ENCODE measurements at places on chromosomes 1 and 21.

DNA sequence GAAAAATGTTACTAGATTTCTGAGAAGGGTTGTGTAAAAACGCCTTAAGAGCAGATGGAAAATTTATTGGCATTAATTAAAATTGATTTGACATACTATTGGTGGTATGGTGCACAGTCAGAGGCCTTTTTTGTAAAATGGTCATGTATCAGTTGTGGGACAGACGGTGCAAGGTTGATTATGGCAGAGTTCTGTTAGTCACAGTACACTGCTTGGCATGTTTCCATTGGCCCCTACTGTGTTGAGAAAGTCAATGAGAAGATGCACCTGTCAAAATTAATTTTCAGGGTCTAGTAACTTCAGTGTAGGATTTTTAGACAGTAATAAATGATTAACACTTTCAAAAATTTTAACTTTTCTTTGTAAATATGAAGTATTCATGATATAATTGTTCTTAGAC lies 4.4 kb downstream of the B3GALT2 start:
- DNase-seq, result no peak

DNA sequence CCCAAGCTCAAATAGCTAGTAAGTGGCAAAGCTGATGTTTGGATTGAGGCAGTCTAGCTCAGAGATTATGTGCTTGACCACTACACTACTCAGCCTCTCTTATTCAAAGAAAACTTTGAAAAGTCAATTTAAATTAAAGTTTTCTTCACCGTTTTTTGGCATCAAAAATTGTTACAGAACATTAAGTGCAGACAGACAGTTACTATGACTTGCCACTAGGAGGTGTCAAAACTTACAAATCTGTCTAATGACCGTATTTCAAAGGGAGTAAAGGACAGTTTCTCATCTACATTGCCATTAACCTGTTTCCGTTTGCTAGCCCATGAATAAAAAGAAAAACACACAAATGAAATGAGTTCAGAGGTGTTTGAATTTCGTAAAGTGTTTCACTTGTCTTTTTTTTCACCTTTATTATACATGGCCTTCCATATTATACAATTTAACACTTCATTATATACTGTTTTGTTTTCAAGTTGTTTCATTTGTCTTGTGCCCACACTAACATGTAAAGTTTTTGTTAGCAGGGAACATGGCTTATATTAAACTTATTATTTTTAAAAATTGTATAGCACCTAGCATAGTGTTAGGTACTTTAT lies 57.4 kb upstream of the MTF2 start:
- no peak for DNase-seq

- no peak for DNase-seq
Observed at GRCh38 chr1:232192781-232193450, 437.0 kb downstream of the SIPA1L2 start.

- no peak for DNase-seq
Observed at GRCh38 chr1:170680428-170680827, 16.5 kb downstream of the PRRX1 start.

- DNase-seq, result no peak
Observed at GRCh38 chr1:87916965-87917364, 588.3 kb downstream of the LMO4 start.

- no peak for DNase-seq
Observed at GRCh38 chr1:217535601-217536377, 95.1 kb downstream of the GPATCH2 start.

GRCh38 chr1:216749232-216749631 lies 26.0 kb upstream of the ESRRG start:
- DNase-seq, result no peak

DNA sequence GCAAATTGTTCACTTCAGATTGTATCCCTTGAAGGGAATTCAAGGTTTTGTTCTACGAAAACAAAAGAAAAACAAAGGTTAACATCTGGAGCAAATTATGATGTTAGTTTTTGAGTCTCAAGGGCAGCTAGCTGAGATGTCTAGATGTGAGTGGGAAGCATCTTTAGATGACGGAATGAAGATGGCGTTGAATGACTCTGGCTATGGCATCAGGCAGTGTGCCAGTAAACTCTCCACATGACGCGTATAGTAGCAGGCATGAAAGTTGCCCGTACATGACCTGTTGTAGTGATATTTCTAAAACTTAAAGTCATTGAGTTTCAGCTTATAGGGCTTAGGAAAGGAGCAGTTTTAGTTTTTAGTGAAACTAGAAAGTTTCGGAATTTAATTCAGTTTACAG lies 12.3 kb upstream of the SDC3 start:
- DNase-seq, result no peak

GRCh38 chr1:86489242-86489878 lies 20.6 kb downstream of the CLCA1 start:
- DNase-seq, result no peak

DNA sequence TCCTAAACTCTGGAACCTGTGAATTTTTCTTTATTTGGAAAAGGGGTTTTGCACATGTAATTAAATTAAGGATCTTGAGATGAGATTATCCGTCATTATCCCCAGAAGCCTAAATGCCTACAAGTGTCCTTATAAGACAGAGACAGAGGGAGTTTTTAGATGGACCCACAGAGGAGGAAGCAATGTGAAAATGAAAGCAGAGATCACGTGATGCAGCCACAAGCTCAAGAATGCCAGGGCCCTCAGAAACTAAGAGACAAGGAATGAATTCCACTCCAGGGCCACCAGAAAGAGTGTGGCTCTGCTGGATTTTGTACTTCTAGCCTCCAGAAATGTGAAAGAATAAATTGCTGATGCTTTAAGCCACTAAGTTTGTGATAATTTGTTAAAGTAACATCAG lies 183.6 kb upstream of the UBE2U start:
- DNase-seq, result no peak

DNA sequence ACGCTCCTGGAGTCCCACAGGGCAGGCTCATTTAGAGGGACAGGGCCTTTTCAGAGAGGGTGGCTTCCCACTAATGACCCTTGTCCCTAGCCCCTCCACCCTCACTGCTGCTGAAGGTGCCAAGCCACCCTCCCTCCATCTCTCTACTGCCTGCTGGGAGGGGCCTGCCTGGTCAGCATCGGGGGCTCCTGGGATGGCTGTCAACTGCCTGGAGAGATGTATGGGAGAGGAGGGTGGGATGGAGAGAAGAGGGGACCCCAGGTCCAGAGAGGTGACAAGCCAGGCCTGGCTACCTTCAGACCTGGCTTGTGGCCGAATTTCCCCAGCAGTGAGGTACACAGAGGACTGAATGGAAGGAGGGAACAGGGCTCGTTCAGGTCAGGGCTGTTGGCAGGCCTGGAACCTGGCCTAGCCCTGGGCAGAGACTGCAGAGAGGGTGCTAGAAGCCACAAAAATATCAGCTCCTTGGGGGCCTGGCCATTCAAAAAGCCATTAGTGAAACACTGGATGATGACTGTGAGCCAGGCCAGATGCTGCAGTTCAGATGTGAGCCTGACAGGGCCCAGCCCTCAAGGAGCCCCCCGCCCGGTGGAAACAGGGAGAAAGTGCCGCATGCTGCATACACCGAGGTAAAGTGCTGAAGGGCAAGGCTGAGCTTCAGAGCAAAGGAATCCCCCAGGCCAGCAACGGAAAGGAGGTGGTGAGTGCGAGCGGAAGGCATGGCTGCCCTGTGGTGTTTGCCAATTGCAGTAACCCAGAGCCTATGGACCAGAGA lies 20.0 kb downstream of the MMEL1 start:
- no peak for DNase-seq

DNA sequence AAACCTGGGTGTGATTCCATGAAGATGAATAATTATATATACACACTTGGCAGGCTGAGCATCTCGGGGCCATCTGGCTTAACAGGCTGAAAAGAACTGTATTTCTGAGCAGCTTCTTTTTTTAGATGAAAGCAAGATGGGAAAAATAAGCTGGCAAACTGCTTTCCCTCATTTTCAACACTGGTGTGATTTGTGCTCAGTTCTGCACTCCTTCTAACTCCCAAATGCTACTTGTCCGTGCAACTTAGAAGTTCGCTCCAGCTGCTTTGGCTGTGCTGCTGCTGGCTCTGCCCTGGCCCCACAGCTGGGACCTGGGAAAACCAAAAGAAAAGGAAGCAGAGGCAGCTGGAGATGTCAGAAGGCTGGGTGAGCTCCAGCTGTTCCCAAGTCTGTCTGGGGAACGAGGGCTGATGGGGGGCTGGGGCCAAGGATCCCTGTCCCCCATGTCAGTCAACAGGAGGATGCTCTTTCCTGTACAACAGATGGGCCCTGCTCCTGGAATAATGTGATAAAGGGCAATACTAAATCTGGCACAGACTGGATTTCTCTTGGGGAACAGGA lies 44.9 kb downstream of the PAFAH2 start:
- no peak for DNase-seq

DNA sequence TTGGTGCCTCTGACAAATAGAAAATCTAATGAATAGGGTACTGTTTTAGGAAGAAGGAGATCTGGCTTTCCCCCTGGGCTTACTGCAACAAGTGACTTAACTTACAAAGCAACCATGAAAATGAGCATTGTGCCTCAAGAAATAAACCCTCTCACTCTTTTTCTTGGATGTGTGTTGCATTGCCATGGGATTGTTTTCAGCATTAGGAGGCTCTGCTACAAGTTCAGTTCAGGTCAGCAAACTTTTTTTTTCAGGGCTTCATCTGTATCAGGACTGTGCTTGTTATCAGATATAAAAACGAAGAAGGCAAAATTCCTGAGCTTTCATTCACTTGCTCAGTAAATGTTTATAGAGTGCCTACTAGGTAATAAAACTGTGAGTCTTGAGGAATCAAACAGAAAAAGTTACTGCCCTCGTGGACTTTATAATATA lies 37.8 kb upstream of the DOCK7 start:
- DNase-seq, result no peak

DNA sequence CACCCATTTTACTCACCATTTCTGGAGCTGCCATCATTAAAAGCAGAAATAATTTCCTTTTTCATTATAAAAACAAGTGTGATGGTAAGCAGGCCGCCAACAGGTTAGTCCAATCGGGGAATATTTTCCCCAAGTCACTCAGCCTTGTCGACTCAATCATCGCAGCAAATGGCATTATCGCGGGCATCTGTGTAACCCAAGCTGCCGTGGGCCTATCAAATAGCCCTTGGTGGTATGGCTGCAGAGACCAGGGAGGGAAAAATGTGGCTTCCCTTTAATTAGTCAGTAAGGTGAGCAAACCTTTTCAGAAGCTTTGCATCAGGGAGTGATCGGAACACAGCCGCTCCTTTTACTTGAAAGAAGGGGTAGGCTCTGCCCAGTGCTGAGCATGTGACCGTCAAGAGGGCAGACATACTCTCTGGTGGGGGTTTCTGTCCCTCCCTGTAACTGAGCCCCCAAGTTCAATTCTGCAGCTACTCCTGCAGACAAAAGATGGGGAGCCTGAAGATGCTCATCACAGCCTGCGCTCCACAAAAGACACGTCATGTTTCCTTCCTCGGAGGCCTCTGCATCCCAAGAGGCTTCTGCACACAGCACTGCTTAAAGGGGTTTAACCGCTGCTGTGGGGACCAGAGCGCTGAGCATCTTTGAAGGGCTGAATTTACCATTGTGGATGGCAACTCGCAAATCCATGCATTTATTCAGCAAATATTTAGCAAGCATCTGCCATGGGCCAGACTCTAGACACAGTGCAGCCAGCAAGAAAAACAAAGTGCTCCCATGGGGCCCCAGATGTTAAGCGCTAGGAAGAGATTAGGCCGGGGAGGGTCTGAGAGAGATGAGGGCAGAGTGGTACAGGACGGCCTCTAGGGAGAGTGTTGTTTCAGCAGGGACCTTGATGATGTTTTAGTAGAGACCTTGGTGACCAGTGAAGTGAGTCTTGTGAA lies 1.2 kb upstream of the TMPRSS3 start:
- DNase-seq, result no peak

DNA sequence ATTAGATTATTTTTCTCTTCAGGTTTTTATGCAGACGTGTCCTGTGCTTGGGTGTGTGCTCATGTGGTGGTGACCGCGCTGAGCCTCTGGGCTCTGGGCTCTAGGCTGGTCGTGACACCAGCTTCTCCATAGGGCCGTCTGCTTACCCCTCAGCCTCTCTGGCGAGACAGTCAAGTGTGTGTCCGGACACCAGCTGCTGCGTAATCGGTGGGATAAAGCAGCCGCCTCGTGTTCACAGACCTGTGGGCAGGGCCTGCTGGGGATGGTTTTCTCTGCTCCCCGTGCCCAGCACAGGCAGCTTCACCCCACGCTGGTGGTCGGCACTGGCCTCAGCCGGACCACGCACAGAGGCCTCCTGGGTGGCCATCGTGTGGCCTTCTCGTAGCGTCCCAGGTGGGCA lies 33.6 kb upstream of the DIP2A start:
- no peak for DNase-seq

GRCh38 chr1:45473302-45473701 lies 17.7 kb downstream of the TESK2 start:
- DNase-seq, result no peak

GRCh38 chr1:156073740-156074139 lies 8.5 kb downstream of the MEX3A start:
- no peak for DNase-seq

GRCh38 chr1:30649321-30649991 lies 73.9 kb downstream of the MATN1 start:
- DNase-seq, result no peak

- DNase-seq, result no peak
Observed at GRCh38 chr1:153626904-153627714, at the start of gene S100A13. TSS of gene S100A13 (minus strand) at chr1:153627505. CDS start at chr1:153626472, 1,033 bp downstream.

GRCh38 chr1:26862781-26863684 lies at the start of gene SFN:
TSS of gene SFN (plus strand) at chr1:26863149. CDS start at chr1:26863213, 64 bp downstream.
- peak; percentile 41 for DNase-seq

DNA sequence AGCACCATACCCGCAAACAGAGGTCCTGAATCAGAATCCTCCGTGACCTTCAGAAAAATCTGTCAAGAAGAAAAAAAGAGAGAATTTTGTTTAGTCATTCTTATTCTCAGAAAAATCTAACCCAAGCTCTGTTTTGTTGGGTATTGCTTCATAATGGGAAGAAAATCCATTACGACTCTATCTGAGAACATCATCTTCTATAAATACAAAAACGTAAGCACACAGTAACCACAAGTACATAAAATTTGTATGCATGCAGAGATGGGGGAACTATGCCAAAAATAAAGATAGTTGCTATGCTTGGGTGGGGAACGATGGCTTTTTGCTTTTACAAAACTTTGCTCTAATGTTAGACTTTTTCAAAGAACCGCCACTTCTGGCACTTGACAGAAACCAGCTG lies 84.2 kb downstream of the ABCA4 start:
- no peak for DNase-seq

DNA sequence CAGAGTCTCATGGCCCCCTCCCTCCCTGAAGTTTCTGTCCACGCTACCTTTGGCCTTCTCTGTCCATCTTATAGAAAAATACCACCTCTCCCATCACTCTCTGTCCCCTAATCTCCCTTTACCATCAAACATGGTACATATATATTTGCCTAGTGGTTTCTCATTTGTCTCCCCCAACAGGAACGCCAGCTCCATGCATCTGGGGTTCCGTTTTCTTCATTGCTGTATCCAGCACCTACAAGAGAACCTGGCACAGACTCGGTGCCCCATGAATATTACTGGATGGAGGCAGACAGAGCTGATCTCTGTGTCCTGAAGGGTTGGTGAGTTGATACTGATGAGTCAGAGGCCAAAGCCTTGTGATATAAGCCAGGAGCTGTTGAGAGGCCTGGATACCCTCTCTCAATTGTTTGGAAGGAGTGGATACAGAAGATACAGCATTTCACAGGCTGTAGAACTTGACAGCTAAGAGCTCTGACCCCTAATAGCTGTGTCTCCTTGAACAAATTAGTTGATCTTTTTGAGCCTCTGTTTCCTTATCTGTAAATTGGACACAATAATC lies 21.9 kb downstream of the HEYL start:
- no peak for DNase-seq

GRCh38 chr1:47837056-47837830 lies 159.9 kb downstream of the TRABD2B start:
- no peak for DNase-seq

- DNase-seq, result peak; percentile 12
Observed at GRCh38 chr1:28115267-28115666, 26.9 kb upstream of the EYA3 start.

GRCh38 chr1:152170287-152170905 lies 11.4 kb upstream of the RPTN start:
- no peak for DNase-seq

All from stimulated activated CD4-positive, alpha-beta T cell treated with anti-CD3 and anti-CD28 coated beads, Interleukin-4, amount 100 ng/mL, for 4 hours (primary cell).